ENCODE measurements at places on chromosomes 11 and 22. TPM values are rescaled to one million over a fixed set of nuclear protein-coding genes. Genes with fewer than 3 reads are reported as not detected.
A peak's percentile ranks its signal among the peaks of the same experiment; 100 is the strongest.

- no peak for DNase-seq
Observed at GRCh38 chr22:49057910-49058309, 769.8 kb downstream of the BRD1 start.

DNA sequence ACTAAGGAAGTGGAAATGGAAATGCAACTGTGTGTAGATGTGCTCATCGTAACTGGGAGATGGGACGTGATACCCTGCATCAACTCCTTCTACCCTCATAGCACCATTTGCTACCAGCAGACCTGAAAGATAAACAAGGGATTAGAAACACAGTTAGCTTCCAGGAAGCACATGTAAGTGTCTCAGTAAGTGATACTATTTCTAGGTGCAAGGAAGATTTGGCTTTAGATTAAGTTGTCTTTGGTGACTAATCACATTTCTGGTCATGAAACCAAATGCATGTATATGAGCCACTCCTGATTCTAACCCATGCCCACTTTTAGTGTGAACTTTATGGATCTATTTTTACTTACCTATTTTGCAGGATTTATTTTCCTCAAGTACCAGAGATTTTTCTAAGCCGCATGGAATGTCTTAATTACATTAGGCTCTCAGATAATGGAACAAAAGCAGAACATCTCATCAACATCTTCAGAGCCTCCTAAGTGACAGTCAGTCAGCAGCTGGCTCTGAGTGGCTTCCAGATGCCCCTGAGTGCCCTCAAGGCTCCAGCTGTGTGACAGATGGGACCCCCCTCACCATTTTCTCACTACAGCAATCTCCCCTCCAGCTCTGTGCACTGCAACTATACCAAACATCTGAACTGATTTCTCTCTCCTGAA is 21.2 kb downstream of the SLC5A12 start:
- DNase-seq: no peak

- DNase-seq: no peak
Observed at GRCh38 chr11:59025097-59025496, 61.0 kb upstream of the GLYATL1B start.

DNA sequence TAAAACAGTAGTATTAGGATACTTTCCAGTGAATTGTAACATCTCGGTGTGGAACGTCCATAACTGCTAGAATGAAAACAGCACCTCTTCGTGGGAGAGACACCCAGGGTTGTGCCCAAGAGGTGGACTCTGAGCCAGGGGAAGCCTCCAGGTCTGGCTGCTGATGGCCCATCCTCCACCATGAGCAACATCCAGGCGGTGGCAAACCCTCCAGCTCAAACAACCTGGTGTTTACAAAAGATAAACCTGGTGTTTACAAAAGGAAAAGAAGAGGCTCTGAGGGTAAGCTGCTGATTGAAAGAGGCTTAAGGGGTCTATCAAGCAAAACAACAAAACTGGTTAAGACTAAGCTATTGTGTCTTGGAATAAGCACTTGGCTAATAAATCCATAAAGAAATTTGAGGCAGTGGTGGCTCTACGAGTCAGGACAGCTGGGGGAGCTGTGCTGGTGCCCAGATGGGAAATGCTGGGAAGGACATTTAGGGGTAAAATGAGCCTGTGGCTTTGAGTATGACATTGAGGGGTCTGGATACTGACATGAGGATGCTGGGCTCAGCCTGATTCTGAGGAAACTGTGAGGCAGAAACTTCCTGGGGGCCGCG is 909.0 kb downstream of the BRD1 start:
- no peak for DNase-seq

DNA sequence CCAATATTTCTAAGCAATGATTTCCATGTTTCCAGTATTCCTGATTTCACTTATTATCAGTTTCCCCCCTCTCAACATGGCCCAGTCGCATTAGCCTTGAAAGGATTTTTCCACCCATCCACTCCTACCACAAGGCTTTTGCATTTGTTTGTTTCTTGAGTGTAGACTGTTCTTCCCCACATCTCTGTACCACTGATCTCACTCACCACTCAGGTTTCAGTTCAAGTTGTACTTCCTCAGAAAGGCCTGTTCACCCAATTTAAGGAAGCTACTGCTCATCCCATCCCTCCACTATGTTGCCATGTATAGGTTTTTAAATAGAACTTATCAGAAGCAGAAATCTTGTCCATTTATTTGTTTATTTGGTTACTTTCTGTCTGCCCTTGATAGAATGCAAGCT is 472.3 kb downstream of the FAM181B start:
- no peak for DNase-seq

GRCh38 chr22:46604306-46604690 is 15.9 kb upstream of the GRAMD4 start:
- DNase-seq: no peak

DNA sequence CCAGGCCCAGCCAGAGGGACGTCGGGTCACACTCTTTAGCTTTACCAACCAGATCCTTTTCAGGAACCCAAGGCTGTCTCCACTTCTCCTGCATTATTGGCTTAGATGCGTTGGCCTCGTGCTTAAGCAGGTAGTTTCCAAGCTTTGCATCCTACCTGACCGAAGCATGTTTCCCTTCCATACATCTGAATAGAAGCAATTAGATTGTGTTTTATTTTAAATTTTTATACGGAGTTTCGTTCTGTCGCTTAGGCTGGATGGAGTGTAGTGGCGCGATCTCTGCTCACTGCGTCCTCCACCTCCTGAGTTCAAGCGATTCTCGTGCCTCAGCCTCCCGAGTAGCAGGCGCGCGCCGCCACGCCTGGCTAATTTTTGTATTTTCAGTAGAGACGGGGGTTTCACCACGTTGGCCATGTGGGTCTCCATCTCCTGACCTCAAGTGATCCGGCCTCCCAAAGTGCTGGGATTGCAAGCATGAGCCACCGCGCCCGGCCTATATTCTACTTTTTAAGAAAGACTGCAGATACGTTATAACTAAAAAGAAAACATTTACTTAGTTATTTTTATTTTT is 677 bp downstream of the DYNC2H1 start:
- peak; percentile 26 for DNase-seq

- no peak for DNase-seq
Observed at GRCh38 chr11:103413266-103413888, 304.2 kb downstream of the DYNC2H1 start.

- DNase-seq: no peak
Observed at GRCh38 chr11:66066751-66067150, 3.3 kb upstream of the PACS1 start.

DNA sequence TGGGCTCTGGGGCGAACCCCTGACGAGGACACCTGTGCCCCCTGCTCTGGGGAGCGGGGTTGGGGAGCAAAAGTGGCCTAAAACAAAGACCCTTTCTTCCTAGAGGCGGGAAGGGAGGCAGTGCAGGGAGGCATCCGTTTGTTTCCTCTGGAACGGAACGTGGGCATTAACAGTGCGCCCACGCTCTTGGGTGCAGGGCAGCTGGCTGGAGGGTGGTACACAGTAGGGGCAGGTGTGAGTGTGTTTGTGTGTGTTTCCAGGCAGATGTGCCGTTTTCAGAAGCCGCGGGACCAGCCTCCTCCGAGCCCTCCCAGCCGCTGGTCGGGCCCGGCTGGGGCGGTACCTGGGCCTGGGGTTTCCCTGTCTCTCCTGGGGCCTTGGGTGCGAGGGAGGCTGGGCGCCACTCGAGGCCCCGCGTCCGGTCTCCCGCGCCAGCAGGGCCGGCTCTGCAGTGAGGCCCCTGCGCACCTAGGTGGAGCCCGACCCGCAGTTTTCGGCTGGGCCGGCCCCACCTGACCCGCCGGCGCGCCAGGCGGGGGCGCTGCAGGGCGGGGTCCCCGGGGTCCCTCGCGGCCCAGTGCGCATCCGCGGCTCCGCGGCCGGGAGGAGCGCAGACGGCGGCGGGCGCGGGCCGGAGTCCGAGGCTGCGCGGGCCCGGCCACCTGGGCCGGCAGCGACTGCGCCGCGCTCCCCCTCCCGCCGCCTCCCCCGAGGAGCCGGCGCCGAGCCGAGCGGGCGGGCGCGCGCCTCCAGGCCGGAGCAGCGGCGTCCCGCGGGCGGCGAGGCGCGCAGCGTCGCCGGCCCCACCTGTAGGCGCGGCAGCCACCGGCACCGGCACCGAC is 1252.7 kb downstream of the BRD1 start:
- DNase-seq: no peak

- DNase-seq: no peak
Observed at GRCh38 chr22:36860017-36860416, 789 bp upstream of the NCF4 start.

GRCh38 chr22:42430528-42431125 is 1.6 kb downstream of the NFAM1 start:
- DNase-seq: no peak

DNA sequence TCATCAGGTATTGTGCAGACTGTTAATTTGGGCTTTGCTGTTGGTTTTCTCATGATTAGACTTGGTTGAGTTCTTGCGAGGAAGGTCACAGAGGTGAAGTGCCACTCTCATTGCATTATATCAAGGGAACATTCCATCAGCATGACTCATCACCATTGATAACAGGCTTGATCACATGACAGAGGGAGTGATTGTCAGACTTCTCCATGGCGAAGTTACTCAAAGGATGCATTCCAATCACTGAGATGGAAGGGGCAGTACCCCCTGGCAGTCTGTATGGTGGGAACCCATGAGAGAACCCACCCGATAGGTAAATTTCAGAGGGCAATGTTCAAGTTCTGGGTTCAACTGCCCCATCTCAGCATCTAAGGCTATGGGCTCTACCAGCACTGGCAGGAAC is 19.4 kb upstream of the P2RY2 start:
- DNase-seq: no peak

DNA sequence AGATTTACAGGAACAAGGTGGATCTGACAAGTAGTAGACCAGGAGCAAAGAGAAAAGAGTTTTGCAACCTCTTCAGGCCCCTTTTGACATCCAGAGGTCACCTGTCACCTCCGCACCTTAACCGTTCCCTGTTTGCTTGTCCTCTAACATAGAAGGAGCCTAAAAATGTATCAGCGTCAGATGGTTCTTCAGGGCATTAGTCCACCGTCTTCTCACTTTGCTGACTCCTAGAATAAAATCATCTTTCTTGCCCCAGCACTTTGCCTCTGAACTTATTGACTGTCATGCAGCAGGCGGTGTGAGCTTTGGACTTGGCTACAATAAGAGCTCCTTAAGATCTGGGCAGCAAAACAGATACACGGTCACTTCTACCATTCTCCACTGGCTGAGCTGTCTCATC is 339.7 kb upstream of the B3GAT1 start:
- DNase-seq: no peak

DNA sequence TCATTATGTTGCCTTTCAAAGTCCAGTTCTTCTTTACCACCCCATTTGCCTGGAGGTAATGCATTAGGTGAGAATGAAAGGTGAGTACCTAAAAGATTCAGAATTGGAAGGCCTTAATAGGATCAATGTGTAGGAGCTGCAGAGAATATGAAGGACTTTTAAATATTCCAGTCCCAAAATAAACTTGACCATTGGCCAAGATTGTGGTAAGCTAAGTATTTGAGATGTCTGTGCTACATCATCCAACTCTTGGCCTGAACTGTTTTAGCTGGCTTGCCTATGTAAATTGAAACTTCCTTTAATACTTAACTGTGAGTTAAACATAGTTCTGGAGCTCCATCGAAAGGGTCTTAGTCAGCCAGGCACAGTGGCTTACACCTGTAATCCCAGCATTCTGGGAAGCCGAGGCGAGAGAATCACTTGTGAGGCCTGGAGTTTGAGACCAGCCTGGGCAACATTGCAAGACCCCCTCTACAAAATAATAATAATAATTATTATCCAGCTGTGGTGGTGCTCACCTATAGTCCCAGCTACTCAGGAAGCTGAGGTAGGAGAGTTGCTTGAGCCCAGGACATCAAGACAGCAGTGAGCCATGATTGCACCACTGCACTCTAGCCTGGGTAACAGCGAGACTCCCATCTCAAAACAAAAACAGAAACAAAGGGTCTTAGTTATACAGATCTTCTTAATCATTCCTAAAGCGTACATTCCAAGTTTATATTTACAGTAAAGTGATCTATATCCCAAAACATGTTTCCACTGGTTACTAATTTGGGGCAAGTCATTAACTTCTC is 29.8 kb downstream of the MTMR3 start:
- peak; percentile 84 for DNase-seq

DNA sequence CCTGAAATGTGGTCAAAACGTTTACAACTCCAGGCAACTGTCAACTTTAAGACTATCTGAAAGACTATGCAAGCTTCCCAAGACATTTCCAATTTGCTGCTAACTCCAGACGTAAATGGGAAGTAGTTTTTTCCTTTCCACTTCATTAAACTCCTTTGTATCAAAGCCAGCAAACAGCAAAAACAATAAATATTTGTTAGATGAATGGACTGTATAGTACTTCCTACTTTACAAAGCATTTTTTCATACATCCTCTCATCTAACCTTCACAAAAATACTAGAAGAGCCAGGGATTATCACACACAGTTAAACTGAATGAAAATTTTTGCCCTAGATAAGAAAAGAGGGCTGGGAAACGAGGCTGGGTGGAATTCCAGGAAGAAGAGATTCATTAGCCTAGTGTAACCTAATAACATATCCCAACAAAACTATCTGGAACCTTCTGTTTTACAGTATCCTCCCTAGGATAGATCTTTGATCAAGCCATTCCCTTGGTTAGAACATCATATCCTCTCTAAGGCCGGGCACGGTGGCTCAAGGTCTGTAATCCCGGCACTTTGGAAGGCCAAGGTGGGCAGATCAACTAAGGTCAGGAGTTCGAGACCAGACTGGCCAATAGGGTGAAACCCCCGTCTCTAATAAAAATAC is 10.4 kb downstream of the NUP98 start:
- no peak for DNase-seq

DNA sequence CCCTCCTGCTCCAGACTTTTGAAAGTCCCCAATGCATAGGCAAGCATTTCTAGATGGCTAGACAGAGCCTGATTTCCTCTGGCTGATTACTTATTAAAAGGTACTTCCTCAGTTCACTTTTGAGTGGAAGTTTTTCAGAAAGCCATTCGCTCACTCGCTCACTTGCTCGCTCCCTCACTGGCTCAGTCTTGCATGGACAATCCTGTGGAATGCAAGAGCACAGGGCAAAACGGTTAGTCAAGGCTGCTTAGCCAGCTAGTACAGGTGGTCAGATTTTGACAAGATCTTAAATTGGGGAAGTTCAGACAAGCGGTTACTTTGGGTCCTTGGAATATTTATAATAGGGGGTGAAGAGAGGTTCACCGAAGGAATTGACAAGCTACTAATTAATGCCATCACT is 101.0 kb downstream of the ARL14EP start:
- DNase-seq: no peak

GRCh38 chr11:121426476-121427399 is 25.4 kb upstream of the SORL1 start:
- DNase-seq: no peak

DNA sequence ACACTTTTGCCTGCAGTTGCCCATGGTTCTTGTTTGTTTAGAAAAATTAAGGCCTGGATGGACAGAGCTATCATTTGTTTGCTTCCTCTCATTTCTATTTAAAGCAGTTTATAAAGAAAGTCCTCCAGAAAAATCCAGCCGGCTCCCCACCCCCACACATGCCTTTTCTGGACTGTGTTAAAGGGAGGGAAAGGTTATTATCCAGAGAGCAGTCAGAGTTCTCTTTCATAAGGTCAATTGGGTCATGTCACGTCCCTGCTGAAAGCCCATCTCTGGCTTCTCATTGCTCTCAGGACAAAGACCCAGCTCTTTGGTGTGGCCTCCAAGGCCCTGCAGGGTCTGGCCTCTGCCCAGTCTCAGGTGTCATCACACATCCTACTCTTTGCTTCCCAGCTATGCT is 9.8 kb upstream of the GRK3 start:
- DNase-seq: no peak

OR56A1 gene
- 0.05 TPM for total RNA-seq

TLCD5 gene
- total RNA-seq: 24.2 TPM

ZP1 gene
- total RNA-seq: not detected

GGTLC3 gene
- total RNA-seq: not detected

PHOX2A gene
- not detected for total RNA-seq
